NCI-H187 treated with DMSO at 0.1 percent for 48 hours (cell line): ENCODE measurements at places on chromosomes 5 and 9.

DNA sequence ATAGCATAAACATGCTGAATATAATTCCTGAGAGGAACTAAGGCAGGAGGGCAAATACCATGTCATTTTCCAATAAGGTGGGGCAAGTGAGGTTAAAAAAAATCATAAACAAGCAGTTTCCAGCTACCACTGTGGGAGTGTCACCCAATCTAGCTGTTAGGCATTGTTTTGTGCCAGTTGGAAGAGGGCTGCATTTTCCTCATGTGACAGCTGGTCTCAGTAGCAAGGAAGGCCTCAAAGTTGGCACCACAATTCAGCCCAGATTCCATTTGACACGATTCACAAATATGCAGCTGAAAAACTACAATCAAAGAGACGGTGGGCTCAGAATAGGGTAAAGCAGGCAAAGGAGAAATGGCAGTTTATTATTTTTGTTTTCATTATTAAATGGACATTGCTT is 636.1 kb downstream of the KIF4B start:
- DNase-seq = no peak

DNA sequence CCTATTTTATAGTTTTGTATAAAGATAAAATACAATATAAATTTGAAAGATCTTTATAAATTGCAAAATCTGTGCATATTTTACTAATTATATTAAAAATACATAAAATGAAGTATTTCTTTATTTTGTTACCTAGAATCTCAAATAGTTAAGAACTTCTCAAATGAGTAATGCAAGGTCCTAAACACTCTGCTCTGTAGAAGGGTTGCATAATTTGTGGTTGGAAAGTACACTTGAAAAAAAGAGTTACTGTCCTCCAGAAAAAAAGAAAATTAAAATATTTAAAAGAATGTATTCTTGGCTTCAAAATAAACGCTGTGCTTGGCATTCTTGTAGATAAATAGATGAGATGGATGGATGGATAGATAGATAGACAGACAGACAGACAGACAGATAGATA is 428.8 kb upstream of the CDH6 start:
- DNase-seq = no peak

DNA sequence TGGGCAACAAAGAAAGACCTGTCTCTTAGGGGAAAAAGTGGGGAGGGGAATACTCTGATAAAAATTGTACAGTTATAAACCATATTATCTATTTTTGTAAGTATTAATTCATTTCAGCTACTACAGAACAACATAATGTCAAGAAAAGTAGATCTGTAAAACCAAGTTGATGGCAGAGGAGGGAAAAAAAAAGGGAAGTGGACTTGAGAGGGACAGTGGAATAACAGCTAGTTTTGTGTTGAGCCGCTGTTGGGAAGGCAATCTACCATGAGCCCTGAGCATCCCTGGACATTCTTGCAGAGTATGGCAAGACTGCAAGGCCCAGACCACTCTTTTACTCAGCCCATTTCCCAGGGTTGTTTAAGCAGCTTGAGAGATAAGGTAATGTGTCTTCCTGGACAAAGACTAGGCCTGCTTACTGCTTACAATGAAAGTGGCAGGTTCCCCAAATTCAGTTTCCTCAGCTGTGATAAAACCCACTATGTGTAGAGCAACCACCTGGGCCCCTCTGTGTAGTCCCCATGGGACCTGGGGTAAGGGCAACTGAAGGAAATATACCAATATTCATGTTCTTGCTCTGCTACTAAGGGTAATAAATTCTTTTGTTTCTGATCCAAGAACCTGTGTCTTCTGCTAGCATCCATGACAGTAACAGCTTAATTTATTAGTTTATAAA is 25.0 kb downstream of the CEP120 start:
- no peak for DNase-seq

- DNase-seq = no peak
Measured at GRCh38 chr5:141963701-141964100, 5.2 kb upstream of the RNF14 start.

DNA sequence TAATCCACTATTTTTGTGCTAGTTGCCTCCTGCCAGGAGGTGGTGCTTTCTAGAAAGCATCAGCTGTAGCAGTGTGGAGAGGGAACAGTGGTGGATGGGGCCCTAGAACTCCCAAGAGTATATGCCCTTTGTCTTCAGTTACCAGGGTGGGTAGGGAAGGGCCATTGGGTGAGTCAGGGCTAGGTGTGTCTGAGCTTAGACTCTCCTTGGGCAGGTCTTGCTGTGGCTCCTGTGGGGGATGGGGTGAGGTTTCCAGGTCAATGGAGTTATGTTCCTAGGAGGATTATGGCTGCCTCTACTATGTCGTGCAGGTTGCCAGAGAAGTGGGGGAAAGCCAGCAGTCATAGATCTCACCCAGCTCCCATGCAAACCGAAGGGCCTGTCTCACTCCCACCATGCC is 11.3 kb upstream of the ADAMTS12 start:
- no peak for DNase-seq

DNA sequence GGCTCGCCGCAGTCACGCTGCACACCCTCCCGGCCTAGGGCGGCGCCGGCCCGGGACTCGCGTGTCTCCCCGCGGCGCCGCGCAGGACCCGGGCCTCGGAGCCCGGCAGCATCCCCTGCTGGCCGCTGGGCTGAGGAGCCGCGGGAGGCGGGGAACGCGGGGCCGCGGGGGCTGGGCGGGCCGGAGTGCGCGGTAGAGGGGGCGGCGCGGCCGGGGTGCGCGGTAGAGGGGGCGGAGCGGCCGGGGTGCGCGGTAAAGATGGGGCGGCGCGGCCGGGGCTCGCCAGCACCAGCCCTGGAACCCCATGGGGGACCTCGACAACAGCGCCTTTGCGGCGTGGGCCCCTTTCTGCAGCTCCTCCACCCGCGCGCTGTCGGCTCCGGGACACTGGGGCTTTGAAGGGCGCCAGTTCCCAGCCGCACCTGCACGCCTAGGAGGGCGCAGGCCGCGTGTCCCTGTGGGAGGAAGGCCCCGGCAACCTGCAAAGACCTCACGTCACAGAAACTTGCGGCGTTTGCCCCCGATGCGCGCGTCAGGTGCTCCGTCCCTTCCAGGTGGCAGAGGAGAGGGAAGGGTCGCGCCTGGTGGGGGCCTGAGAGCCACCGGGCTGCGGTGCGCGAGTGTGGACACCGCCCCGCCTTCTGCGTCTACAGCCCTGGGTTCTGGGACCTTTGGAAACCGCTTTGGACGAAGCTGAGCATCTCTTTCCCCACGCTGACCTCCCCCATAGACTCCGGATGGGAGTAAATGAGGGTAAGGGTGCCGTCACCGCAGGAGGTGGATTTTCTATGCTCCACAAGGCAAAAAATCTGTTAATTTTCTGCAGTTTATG is 49.6 kb downstream of the NSUN2 start:
- DNase-seq = no peak

- DNase-seq = no peak
Measured at GRCh38 chr5:84059672-84060071, 325.0 kb downstream of the EDIL3 start.

- DNase-seq = no peak
Measured at GRCh38 chr5:160697281-160697680, 154.7 kb downstream of the ATP10B start.

- DNase-seq = no peak
Measured at GRCh38 chr5:55692509-55692908, 19.6 kb downstream of the SLC38A9 start.

GRCh38 chr9:87337335-87338087 is 160.2 kb upstream of the DAPK1 start:
- DNase-seq = no peak

- no peak for DNase-seq
Measured at GRCh38 chr5:61622156-61622555, 290.1 kb downstream of the ZSWIM6 start.

GRCh38 chr9:33116860-33117259 is 40.4 kb upstream of the SMU1 start:
- DNase-seq = no peak

DNA sequence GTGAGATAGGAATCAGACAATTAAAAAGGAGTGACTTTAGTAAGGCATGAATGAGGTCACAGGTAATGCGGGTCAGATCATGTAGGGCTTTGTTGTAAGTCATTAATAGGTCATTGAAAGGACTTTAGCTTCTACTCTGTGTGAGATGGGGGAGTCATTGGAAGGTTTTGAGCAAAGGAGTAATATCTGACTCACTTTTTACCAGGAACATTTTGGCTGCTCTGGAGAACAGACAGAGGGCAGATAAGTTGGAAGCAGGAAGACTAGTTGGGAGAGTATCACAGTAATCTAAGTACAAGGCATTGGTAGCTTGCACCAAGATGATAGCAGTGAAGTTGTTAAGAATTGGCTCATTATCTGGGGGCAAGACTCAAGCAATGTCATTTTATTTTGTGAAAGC is 37.4 kb downstream of the KIF2A start:
- no peak for DNase-seq

DNA sequence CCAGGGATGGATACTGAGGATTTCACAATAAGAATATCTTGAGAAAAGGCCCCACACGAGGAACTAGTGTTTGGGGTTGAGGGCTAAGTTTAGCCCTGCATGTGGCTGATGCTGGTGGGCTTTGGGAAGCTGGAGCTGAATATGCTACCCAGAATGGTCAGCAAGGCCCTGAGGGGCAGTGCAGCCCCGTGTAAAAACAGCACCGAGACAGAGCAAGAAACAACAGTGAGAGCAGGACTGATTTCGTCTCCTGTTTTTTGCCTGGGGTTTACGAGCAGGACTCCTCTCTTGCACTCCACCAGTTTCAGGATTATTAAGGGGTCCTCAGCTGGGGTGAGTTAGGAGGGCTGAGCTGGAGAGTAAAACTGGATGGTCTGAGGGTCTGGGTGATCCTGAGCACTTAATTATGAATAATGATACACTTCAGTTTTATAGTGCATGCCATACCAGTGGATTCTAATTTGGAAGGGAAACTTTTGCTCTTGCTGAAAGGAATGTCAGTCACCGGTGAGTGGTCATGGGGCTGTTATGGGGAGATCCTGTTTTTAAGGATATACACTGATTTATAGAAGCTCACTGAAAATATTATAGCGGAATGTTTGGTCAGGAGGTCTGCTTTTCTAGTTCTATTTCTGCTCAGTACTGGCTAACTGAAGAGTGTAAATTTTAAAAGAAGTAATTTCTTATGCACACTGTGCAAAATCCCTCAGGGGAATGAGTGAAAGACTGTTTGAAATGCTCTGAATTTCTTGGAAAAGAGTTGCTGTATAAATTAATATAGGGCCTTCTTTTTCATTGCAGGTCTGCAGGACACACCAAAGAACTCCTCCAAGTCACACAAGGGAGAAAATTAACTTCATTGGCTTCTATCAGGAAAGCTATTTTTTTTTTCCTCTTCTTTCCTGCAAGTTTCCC is 42.7 kb upstream of the NFIB start:
- DNase-seq = no peak

GRCh38 chr5:155729684-155730059 is 597.3 kb upstream of the SGCD start:
- DNase-seq = no peak

DNA sequence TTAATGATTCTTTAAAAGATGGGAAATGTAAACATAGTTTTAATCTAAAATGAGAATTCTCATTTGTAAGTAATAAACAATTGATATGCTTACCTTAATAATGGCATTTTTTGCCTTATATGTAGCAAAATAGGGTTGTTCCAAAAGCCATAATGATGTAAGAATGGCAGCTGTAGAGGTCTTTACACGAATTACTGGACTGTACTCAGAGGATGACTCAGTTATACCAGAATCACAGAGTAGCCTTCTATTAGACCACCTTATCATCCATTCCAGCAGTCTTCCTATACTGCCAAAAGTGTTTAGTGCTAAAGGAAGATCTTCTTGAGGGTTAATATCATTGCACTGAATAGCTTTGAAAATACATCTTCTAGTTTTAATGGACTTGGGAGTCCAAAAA is 66.5 kb downstream of the CPLANE1 start:
- no peak for DNase-seq

GRCh38 chr5:75059912-75060545 is 7.7 kb upstream of the GCNT4 start:
- no peak for DNase-seq

DNA sequence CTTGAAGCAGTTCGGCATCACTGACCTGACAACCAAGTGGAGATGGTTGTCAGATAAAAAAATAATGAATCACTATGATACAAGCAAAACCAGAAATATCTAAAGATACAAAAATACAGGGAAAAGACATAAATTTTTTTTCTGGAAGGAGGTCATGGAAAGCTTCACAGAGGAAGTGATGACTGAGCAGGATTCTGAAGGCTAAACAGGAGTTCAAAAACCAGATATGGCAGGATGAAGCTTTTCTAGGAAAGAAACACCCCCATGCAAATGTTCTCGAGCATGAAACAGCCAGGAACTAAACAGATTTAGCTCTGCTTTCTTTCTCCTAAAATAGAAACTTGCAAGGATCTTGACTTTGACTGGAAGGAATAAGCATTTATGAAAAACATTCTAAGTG is 60.7 kb upstream of the IFNE start:
- no peak for DNase-seq

DNA sequence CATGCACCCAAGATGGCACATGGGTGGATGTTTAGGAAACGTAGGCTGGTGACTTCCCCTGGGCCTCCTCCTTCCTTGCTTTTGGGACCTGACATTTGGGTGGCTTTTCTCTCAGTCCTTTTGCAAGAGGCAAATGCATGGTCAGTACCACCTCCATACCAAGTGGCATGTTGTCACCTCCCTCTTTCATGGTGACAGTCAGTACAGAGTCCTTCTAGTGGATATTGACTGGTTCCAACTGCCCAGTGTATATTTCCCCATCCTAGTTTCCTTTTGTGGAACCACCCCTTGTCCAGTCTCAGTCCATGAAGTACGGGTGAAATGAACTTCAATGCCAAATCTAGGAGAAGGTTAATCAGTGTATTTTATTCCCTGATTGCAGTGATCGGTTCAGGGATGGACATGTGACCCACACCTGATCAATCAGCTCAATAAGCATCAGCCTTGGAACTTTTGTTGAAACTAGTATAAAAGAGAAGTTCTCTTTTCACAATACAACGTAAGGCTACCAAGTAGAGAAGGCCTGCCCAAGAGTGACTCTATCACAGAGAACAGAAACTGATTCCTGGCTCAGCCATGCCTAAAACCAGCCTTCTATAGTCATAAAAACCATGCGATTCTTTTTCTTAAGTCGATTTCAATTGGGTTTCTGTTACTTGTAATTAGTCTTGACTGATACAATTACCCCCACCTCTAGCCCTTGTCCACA is 143.4 kb upstream of the KLF9 start:
- no peak for DNase-seq

DNA sequence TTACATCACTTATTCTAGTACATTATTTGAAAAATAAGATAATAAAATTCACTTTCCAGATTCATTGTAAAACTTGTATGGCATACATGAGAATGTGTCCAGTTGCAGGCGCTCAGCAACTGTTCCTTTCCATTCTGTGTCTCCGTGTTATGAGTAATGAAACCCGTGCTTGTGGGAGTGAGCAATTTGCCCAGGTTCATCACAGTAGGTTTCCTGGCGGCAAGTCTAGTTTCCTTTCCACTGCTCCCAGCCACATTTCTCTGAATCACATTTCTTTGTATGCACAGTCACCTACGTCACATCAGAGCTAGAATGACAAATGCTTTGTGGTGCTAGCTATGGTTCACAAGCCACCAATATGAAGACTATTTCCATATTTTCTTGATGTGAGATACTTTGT is 39.9 kb downstream of the MOCS2 start:
- DNase-seq = no peak
